Body of pancreas (tissue), 4 donors: ENCODE measurements at places on chromosomes 4 and X. TPM values are rescaled to one million over a fixed set of nuclear protein-coding genes. Genes with fewer than 3 reads are reported as not detected.

The RRH gene
- total RNA-seq = not detected

The FAM156B gene
- total RNA-seq = 44.8 TPM

The AFP gene
- total RNA-seq = not detected

The CCNB3 gene
- 0.33 TPM for total RNA-seq

The CHRDL1 gene
- 16.5 TPM for total RNA-seq

GRCh38 chrX:9501362-9501761, 36.5 kb downstream of the TBL1X start:
- DNase-seq = no peak

- DNase-seq = no peak
Measured at GRCh38 chr4:56902703-56903102, 5.0 kb upstream of the REST start.

DNA sequence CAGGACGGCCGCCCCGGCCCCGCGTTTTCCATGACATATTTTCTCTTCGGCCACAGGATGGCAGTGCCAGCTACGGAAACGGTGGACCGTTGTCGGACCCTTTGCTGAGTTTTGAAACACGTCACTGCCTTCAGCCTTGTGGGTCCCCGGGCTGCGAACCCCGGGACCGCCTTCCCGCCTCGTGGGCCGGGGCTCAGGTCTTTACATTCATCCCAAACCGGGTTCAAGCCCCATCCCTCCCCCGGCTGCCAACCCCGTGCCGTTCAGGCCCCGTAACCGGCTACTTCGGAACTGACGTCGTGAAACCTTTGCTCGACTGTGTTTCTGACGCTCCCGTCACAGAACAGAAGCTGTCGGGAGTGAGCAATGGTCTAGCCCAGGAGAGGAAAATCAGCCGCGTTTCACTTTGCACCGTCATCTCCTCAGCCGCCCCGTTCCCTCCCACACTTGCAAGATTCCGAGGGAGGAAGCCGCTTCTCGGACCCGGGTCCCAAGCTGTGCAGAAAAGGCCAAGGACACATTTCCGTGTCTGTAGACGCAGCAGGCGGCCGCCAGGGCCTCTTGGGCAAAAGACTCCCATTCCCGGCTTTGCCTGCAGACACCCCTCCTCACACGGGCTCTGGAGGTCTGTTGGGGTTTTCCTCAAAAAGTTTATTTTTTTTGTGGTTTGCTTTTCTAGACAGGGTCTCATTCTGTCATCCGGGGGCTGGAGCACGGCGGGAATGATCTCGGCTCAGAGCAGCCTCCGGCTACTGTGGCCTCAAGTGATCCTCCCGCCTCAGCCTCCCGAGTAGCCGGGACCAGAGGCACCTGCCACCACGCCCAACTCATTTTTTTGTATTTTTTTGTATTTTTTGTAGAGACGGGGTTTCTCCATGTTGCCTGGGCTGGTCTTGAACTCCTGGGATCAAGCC, 41.4 kb upstream of the PPP2R3B start:
- no peak for DNase-seq

GRCh38 chrX:110188701-110189558, 129.0 kb downstream of the AMMECR1 start:
- DNase-seq = no peak

GRCh38 chr4:124686279-124686678, 26.3 kb downstream of the ANKRD50 start:
- no peak for DNase-seq

DNA sequence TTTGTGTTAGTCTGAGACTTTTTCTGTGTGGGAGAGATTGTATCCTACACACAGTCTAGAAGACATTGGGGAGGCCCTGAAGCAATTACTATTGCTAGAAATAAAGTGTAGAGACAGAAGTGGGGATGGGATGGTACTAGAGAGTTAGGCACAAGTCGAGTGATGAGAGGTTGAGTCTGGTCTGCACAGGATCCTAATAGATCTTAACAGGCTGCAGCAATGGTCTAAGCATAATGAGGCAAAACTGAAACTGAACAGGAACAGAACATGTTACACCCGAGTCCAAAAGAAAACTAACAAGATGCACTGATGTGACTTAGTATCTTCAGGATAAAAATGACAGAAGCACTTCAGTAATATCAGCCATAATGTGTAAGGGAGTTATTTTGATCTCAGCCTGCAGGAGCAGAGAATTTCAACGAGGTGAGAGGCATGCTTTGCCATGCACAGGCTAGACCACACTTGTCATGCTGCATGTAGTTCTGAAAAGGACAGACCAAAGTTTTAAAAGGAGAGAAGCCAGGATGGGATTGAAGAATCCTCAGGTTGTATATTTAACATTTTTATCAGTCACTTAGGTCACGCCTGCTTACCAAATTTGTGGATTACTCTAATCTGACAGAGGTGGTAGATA, 205.8 kb upstream of the BOD1L1 start:
- DNase-seq = no peak

DNA sequence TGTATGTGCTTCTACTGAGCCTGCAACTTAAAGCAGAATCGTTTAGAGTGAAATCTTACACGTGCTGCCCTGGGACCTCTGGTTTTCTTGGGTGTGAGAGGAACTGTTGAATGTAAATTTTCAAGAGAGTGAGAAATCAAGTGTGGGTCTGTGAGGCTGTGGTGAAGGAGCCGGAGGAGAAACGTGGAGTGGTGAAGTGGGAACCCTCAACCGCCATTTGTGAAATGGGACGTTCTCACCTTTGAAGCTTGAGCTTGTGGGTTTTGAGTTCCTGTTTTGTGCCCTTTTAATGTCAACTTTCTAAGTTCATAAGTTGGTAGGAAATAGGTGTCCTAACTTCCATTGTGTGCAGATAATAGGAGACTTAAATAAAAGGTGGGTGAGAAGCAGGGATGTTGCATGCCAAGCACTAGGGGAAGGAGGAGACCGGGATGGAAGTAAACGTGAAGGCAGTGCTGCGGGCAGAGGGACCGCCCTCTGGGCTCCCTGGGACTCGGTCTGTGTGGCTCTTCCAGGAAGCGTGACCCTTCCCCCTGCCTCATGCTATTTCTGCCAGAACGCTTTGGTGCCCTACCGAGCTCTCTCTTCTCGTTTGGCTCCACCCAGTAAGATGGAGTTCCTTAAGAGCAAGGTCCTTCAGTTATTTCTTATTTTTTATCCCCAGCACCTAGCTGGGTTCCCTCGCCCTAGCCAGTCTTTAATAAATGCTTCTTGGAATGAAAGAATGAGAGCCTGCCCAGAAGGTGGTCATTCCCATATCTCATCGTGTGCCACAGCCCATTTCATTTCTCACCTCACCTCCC, 56.0 kb downstream of the TMEM131L start:
- no peak for DNase-seq

DNA sequence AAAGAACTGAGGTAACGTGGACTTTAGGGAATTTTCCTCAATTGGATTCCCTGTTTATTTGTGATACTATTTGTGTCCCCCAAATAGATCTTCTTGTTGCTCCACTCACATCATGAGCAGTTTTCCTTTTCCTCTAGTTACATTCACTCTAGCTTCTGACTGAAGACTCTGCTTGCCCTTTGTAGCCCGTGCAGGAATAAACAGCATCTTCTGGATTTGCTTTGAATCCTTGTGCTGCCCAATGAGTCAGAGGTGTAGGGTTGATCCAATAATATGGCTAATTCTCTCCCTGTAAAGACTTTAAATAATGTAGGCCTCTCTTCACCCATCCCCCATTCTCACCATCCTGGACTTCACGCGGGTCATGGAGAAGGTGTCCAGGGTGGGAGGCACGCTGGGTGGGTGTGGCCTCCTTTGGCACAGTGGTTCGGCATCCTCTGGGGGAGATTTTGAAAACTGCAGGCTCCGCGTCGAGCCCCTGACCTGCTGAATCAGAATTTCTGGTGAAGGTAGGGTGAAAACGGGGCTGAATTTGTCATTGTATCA, 9.0 kb downstream of the HAND2 start:
- no peak for DNase-seq

DNA sequence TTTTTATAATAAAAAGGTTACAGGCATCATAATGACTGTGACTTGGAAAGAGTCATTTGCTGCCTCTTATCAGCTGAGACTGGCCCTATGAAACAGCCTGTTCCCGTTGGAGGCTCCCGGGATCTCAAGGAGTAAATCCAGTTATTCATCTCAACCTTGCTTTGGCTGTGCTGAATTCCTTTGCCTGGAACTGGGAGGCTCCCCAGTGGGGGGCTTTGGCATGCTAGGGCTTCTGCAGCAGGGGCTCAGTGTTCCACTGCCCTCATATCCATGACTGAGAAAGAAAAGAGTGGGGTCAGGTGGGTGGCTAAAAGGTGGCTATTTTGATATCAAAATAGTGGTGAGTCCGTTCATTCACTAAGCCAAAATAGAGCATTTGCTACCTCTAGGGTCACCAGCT, 71.2 kb downstream of the TRPC5 start:
- no peak for DNase-seq

GRCh38 chr4:7978489-7978888, 38.8 kb upstream of the AFAP1 start:
- no peak for DNase-seq
